Smooth muscle cell of the coronary artery (primary cell): ENCODE measurements at places on chromosomes 3 and 15. TPM values are rescaled to one million over a fixed set of nuclear protein-coding genes. Genes with fewer than 3 reads are reported as not detected.

ADAMTS7 gene
- 2.9 and 8.9 TPM in 2 replicates for total RNA-seq

ANKUB1 gene
- total RNA-seq, result not detected in 2 replicates

ADCY5 gene
- 0.08 and 0.23 TPM in 2 replicates for total RNA-seq

PRRT3 gene
- 0.70 and 1.3 TPM in 2 replicates for total RNA-seq

DNAH12 gene
- under 0.01 TPM in 2 replicates for total RNA-seq
